ENCODE measurements at places on chromosomes 12 and 14. TPM values are rescaled to one million over a fixed set of nuclear protein-coding genes. Genes with fewer than 3 reads are reported as not detected.

DNA sequence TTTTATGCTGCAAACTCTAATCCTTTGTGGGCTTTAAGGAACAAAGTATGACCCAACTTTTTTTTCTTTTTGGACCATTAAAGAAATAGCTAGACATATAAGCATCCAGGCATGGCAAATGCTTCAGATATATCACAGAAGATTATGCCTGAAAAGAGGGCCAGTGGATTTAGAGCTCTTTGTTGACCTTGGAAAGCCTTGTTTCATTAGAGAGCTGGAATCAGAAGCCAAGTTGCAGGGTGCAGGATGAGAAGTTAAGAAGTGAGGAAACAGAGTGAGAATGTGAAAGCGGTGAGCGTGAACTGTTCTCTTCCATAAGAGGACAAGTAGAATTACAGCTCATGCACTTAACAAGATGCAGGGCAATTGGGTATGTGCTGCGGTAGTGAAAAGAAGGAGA lies 373.7 kb downstream of the SYT1 start:
- no peak for DNase-seq

CCDC177 gene
- 7.5 TPM for total RNA-seq

GRCh38 chr14:71103662-71104484 lies 196.6 kb downstream of the PCNX1 start:
- DNase-seq: no peak

GRCh38 chr14:105314287-105315200 lies at the start of gene PACS2:
Gene PACS2 (plus strand): TSS chr14:105314748. CDS start chr14:105314919, 171 bp downstream.
- peak; percentile 63 for DNase-seq

DDX11 gene
- 199 TPM for total RNA-seq

KLRB1 gene
- not detected for total RNA-seq

DNA sequence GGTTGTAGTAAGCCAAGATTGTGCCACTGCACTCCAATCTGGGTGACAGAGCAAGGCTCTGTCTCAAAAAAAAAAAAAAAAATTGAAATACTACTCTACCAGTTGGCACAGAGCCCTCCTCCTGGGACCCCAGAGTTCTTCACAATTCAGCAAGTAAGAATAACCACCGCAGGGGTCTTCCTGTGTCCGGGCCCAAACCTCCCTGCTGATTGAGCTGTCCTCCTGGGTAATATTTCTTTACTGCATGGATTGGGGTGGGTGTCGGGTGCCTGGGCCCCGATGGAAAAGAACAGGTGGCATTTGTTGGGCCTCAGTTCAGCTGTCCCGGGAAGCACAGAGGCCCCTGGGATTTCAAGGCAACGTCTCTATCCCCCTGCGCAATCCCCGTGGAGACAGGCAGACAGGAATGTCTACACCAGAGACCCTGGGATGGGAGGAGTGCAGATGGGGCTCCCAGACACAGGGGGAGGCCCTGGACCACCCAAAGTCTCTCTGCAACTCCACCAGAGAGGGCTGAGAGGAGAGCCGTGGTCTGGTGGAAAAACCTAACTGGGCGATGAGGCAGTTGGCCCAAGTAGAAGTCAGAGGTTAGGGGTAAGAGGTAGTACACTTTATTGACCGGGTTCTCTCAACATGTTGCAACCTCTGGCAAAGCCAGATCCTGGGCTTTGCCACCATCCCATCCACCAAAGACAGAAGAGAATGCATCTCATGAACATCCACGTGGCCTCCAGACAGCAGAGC lies 32.7 kb upstream of the VPS37B start:
- no peak for DNase-seq

GRCh38 chr12:54352022-54352531 lies 12.2 kb downstream of the GPR84 start:
- DNase-seq: peak; percentile 55

GLIPR1L1 gene
- not detected for total RNA-seq

NPAS3 gene
- total RNA-seq: 21.1 TPM

- DNase-seq: no peak
Observed at GRCh38 chr14:84806622-84807021, 723.3 kb upstream of the FLRT2 start.

ALDH1L2 gene
- total RNA-seq: 4.2 TPM

DNA sequence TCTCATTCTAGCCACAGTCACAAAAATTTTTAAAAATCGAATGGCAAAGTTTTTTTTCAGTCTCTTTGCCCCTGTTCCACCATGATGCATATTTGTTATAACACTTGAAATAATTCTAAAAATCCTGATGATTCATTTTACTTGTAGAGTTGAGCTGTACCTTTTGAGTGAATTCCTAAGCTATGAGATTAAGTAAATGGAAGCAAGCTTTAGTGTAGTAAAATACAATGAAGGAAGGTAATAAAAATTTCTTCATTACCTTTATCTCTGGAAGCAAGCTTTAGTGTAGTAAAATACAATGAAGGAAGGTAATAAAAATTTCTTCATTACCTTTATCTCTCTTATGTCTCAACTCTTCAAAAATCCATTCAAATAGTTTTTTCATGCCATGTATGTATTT lies 46.1 kb downstream of the TMTC3 start:
- DNase-seq: no peak

KRT6C gene
- total RNA-seq: not detected

- no peak for DNase-seq
Observed at GRCh38 chr12:8742501-8742900, 44.7 kb downstream of the RIMKLB start.

GRCh38 chr12:128265566-128265965 lies 1.4 kb upstream of the TMEM132C start:
- no peak for DNase-seq

GRCh38 chr14:93970965-93971634 lies 5.3 kb downstream of the ASB2 start:
- DNase-seq: no peak

DNA sequence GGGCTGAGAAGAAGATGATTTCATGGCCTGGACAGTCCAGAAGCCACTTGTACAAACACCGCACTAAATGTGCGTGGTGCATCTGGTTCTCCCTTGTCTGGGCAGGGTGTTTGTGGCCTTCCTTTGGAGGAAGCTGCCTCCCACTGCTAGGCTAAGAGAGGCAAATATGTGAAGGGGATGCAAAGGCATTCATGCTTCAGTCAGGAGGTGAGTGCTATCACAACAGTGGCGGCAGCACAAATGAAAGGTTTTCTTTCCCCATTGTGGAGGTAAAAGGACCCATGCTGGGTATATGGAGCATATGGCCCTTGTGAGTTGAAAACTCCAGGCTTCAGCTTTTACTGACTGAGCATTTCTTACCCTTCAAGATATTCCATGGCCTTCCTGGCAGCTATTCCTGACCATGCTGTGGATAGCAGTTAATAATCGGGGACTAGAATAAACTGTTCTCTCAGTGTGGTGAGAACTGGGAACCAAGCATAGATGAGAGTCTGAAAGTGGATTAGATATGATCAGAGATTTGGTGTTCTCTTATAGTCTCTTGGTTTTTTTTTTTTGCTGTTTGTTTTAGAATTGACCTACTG lies 69.9 kb downstream of the MYRFL start:
- no peak for DNase-seq

- no peak for DNase-seq
Observed at GRCh38 chr12:109993091-109993490, 3.1 kb downstream of the GIT2 start.

KRT86 gene
- not detected for total RNA-seq

GMFB gene
- 64.8 TPM for total RNA-seq

KRT72 gene
- not detected for total RNA-seq

- peak; percentile 12 for DNase-seq
Observed at GRCh38 chr14:36503771-36504741, 16.0 kb downstream of the NKX2-1 start.

Measured in neural crest cell (in vitro differentiated cells).